Osteocyte (in vitro differentiated cells): ENCODE measurements at places on chromosomes 13 and 19. TPM values are rescaled to one million over a fixed set of nuclear protein-coding genes. Genes with fewer than 3 reads are reported as not detected.

The TINCR gene
- total RNA-seq: 13.5 and 16.4 TPM in 2 replicates

The ERFL gene
- total RNA-seq: 0.29 and 0.38 TPM in 2 replicates

The ZNF491 gene
- 4.4 and 6.2 TPM in 2 replicates for total RNA-seq

GRCh38 chr19:12938779-12939601 lies 581 bp downstream of the CALR start:
- peaks cover 39% of the 10 kb centered on the region for H3K36me3 ChIP-seq
- H3K27ac ChIP-seq: peak overlapping the region; percentile 90
- DNase-seq: no peak
- peaks cover 29% of the 10 kb centered on the region for H3K4me1 ChIP-seq

DNA sequence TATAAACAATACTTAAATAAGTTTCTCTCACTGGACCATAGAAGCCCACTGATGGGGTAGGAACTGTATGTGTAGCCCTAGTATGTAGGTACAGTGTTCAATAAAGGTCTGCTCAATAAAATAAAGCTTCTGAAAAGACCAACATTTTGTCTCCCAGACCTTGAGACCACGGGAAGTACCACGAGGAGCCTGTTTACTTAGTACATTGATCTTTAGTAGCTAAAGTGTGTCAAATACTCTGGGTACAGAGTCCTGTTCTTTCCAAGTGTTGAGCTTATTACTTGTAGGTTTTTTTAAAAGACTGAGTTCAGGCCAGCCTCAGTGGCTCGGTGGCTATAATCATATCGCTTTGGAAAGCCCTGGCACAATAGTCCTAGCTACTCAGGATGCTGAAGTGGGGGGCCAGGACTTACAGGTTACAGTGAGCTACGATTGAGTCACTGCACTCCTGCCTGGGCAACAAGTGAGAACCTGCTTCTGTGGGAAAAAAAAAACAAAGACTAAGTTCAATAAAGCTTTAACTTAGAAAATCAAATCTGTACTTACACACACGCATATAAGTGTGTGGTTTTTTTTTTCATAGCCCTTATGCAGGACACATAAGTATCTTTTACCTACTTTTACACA lies 3.4 kb downstream of the MTRF1 start:
- H3K36me3 ChIP-seq: peaks cover 14% of the 10 kb centered on the region
- H3K27me3 ChIP-seq: no peaks in the 10 kb centered on the region
- H3K4me3 ChIP-seq: no peak overlapping the region
- peaks cover 11% of the 10 kb centered on the region for H3K4me1 ChIP-seq
- no peak overlapping the region for H3K27ac ChIP-seq
- no peak for DNase-seq

GRCh38 chr19:7229735-7230134 lies 64.5 kb downstream of the INSR start:
- H3K27ac ChIP-seq: no peak overlapping the region
- DNase-seq: no peak
- no peak overlapping the region for H3K4me3 ChIP-seq
- no peaks in the 10 kb centered on the region for H3K4me1 ChIP-seq
- H3K27me3 ChIP-seq: no peaks in the 10 kb centered on the region

DNA sequence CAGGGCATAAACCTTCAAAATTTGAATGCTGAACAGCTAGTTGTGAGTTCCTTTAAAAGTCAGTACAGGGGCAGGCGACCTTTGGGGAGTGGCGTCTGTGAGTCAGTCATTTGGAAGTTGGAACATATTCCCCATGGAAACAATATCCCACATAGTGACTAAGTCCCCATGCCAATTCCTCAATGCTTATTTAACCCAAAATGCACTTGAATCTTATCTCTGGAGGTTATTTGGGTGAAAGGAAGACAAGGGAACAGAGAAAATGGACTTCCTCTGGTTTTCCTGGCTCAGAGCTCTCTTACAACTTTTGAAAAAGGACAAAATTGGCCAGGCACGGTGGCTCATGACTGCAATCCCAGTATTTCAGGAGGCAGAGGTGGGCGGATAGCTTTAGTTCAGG lies 479.2 kb upstream of the NBEA start:
- peaks cover 16% of the 10 kb centered on the region for H3K4me1 ChIP-seq
- H3K36me3 ChIP-seq: no peaks in the 10 kb centered on the region
- H3K4me3 ChIP-seq: no peak overlapping the region
- H3K27me3 ChIP-seq: no peaks in the 10 kb centered on the region

DNA sequence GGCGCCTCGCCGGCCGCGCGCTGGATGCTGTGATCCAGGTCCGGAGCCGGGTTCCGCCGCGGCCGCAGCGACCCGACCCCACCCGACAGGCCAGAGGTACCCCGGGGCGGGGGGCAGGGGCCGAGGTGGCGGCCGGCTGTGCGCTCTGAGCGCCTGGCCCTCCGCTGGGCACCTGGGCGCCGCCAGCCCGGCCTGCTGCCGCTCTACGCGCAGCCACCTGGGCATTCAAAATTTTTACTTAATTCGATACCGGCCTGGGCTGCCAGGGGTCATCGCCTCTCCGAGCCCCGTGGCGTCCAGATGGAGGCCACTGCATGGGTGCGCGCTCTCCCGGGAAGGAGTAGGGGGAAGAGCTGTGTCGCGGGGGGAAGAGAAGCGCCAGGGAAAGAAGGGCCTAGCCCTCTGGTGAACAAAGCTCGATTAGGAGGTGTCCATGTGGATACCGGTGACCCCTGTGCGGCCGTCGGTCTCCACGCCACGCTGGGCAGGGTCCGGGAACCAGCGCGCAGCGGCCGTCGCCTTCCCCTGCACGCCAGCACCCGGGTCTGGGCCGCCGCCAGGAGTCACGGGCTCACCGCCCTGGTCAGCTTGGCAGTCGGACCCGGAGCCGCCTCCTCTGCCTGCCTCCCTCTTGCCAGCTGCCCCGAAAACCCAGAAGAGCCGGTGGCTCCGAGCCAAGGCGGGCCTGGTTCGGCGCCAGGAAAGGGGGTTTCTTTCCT lies 666 bp downstream of the BIVM start:
- H3K4me1 ChIP-seq: peaks cover 31% of the 10 kb centered on the region
- H3K27ac ChIP-seq: peak overlapping the region; percentile 88
- DNase-seq: peak; percentile 86
- peaks cover 7% of the 10 kb centered on the region for H3K36me3 ChIP-seq
